Ascending aorta (tissue), 2 donors: ENCODE measurements at places on chromosomes 3 and 15. TPM values are rescaled to one million over a fixed set of nuclear protein-coding genes. Genes with fewer than 3 reads are reported as not detected.

Gene EPHB3
- 1.2 TPM for total RNA-seq

- no peak for DNase-seq
Observed at GRCh38 chr15:37107071-37107743, 6.9 kb upstream of the MEIS2 start.

- no peak for DNase-seq
Observed at GRCh38 chr3:66177026-66177425, 43.8 kb upstream of the SLC25A26 start.

GRCh38 chr3:4600493-4600892, 107.3 kb downstream of the ITPR1 start:
- no peak for DNase-seq

DNA sequence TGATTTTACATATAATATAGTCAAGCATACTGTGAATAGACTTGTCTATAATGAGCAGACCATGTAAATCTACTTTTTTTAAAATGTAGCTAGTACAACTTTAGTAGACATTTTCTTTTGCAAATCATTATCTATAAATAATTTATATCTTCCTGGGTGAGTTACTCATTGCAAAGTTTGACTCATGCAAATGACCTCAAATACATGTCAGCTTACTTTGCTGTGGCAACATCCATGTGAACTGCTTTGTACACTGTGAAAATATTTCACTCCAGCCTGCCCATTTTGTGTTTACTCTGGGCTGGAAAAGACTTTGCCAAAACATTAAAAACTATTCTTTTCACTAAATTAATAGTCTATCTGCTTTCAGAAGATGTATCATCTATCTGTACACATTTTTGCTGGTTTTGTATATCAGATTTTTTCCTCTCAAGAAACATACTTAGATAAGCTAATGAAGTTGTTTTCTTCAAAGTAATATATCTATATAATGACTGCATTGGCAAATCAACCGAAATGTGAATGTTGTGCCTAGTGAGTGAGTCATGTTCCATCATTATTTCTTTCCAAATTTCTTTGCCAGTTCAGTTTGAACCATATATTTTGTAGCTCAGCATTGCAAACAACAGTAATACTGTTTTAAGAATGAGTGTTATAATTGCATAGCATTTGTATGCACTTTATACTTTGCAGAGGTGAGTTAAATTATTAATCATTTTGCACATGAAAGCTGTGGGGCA, 26.5 kb downstream of the IGSF10 start:
- DNase-seq: no peak

DNA sequence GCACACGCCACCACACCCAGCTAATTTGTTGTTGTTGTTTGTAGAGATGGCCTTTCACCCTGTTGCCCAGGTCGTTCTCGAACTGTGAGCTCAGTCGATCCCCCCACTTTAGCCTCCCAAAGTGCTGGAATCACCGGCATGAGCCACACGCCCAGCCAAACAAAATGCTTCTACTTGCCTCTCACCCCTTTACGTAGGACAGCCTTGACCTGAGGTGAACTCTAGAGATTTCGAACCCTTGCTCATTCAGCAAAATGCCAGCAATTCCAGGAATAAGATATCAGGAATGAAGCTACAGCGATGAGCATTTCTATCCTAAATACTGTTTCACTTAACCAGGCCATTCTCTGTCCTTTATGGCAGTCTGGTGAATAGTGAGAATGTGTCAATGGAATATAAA, 135.0 kb downstream of the LRRK1 start:
- no peak for DNase-seq

Gene CCDC9B
- total RNA-seq: 55.8 TPM

Gene MAP1A
- 19.9 TPM for total RNA-seq
